ENCODE measurements at places on chromosomes 7 and 10.
A peak's percentile ranks its signal among the peaks of the same experiment; 100 is the strongest.

DNA sequence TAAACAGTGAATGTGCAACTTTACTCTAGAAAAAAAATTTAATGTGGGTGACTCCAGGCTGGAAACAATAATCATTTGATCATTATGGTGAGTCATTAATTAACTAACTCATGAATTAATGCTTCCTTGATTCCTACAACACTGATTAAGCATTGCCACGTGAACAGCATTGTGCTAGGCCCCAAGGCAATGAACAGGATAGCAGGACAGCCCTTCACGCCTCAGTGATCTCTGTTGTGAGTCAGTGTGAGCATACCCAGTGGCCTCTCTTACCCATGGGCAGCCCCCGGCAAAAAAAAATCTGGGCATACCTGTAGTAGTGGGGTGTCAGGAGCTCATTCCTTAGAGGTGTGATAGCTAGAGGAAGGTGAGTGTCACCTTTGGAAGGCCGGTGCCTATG, 76.0 kb downstream of the DENND2A start:
- peak; percentile 66 for DNase-seq

- no peak for DNase-seq
Observed at GRCh38 chr10:46019177-46019528, 11.3 kb downstream of the NCOA4 start.

- DNase-seq: no peak
Observed at GRCh38 chr10:63206997-63207811, 74.1 kb downstream of the NRBF2 start.

DNA sequence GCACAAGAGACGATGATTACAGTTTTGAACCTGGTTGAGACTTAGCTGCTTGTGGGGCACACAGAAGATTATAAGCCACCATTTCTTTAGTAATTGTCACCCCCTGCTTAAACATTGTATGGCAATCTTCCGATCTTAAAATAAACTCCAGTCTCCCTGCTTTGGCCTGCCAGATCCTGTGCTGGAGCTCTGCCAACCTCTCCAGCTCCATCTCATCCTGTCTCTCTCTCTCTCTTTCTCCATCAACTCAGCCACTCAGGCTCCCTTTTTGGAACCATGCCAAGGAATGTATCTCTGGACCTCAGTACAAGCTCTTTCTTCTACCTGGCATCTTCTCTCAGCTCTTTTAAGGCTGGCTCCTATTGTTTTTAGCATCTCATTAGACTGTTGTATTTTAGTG, 1053.2 kb downstream of the REEP3 start:
- DNase-seq: peak; percentile 13

DNA sequence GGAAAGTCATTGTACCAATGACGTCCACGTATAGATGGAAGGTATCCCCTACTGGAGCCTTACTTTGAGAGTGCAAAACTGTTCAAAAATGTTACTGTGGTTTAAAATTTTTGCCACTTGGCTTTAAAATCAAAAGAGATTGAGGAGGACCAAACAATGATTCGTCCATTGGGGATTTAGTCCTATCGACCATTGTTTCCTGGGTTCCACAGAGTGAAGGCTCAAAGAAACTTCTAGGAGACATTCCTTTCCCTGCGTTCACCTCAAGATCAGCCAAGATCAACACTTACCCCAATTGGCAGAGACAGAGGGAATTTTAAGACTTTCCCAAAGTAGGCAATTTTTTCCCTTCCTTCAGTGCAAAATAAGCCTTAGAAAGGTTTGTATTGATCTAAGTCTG, 152.3 kb downstream of the NEBL start:
- DNase-seq: no peak

- DNase-seq: no peak
Observed at GRCh38 chr7:40646717-40647116, 511.9 kb downstream of the SUGCT start.

DNA sequence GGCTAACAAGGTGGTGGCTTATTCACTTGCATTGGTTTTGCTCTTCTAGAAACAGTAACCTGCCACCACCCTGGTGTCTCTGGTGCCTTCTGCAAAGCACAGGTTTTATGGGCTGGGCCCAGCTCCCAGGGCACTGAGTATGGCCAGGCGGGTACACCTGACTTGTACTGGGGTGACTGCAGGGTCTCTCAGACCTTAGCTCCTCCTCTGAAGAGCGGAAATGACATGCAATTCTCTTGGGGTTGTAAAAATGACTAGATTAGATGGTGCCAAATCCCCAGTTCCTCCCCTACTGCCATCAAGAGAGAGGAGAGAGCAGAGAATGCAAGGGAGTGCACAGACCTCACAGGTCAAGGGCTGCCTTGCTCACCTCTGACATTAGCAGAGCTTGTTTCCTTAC, 14.7 kb downstream of the ESYT2 start:
- no peak for DNase-seq

DNA sequence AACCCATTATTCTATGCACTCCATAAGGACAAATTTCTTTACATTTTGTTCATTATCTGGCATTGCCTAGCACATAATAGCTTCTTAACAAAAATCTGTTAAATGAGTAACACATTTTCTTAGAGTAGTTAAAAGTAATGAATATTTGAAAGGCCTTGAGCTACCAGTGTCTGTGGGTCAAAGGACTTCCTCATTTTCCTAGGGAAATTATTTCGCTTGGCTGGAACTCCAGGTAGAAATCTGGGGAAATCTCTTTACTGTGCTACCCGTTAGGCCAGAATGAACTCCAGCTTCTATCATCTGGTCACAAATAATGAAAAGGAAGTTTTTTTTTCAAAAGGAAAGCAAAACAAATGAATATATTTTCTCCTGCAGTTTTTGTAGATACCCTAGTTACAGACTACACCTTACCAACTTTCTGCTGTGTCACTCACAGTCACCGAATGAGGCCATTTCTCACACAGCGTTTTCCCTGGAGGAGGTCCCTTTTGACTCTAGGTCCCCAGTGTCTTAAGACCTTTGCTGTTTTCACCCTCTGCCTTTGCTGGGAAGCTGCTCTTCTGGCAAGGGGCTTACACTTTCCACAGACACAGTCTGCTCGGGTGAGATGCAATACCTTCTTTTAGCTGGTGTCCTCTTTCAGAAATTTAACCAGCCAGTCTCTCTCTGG, 1.6 kb downstream of the SAMD9L start:
- DNase-seq: no peak

DNA sequence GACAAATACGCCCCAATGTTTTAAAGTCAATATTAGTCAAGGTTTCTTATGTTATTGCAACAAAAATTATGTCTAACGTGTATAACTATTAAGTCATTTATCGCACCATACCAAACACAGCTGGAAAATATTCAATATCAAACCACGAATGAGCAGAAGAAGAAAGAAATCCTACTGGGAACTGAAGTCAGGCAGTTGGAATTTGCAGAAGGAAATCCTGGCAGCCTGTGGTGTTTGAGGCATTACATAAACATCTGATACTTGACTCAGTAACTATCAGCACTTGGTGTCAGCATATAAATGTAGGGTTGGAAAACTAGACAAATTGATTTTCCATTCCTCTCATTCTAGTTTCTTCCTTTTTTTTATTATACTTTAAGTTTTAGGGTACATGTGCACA, 83.4 kb upstream of the NUPR2 start:
- DNase-seq: no peak

GRCh38 chr7:76149847-76150691, 51.6 kb upstream of the SRRM3 start:
- no peak for DNase-seq

DNA sequence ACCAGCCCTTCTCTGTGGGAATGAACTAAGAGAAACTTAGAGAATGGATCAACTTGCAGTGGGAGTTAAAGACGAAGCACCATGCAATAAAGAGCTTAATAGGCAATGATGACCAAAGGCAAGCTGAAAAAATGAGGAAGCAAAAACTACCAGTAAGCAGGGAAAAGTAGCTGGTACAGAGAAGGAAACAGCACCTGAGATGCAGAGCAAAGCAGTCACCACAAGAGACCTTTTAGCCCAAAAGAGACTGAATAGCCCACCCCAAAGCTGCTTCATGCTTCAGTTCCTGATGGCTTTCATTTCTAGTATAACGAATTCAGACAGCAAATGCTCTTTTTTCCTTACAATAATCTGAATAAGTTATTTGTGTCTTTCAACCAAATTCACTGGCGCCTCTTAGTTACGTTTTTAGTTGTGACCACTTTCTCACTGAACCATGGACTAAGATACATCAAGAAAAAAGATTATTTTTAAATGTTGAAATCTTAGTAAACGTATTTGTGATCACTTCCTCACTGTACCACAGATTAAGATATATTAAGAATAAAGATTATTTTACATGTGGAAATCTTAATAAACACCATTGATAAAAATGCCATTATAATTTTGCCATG, 76.0 kb downstream of the USP6NL start:
- no peak for DNase-seq

- DNase-seq: no peak
Observed at GRCh38 chr10:11322698-11323097, 288.8 kb downstream of the USP6NL start.

GRCh38 chr7:100093054-100093453, 4.3 kb downstream of the COPS6 start:
- DNase-seq: no peak

All from PC-3 (cell line).